ENCODE measurements at places on chromosomes 2 and 18.

DNA sequence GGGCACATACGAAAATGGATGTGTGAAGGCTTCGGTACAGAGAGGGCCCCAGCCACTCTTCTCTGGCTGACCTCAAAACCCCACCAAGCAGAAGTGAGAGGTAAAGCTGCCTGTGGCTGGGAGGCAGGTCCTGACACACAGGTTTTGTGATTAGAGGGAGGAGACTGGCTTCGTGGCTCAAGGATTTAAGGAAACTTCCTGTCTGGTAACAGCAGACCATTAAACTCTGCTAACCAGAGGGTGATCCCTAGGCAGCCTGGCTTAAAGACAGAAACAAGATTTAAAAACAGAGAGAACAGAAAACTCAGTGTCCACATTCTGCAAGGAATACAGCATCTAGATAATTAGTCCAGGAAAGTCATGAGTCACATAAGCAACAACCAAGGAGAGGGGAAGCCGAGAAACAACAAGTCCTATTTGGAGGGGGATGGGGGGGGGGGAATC is 101.9 kb downstream of the NFATC1 start:
- no peak for DNase-seq

- no peak for DNase-seq
Observed at GRCh38 chr2:54510916-54511315, 54.8 kb downstream of the SPTBN1 start.

DNA sequence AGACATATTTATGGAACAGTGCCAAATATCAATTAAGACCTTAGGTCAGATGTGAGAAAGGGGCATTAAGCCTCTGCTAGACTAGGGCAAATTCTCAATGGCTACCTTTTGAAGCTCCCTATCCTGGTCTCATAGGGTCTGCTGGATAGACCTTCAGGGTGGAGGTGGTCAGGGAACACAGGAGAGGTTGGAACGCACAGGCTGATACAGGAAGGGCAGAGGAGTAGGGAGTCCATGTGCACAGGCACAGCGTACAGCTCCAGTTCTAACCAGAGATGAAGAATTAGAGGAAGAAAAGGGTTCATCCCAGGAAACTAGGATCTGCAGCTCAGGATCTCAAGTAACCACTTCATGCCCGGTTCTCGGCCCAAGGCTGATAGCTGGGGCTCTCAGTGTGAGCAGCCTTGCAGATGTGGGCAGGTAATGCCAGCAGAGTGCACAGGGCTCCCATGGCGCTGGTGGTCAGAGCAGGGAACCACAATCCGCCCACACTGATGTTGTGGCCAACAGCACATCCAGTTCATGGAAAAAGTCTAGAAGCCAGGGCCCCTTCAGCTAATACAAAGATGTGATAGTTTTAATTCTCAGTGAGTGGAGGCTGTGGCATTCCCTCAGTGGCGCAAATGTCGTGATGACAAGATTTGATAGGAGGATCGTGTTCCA is 3.4 kb upstream of the EVA1A start:
- no peak for DNase-seq

DNA sequence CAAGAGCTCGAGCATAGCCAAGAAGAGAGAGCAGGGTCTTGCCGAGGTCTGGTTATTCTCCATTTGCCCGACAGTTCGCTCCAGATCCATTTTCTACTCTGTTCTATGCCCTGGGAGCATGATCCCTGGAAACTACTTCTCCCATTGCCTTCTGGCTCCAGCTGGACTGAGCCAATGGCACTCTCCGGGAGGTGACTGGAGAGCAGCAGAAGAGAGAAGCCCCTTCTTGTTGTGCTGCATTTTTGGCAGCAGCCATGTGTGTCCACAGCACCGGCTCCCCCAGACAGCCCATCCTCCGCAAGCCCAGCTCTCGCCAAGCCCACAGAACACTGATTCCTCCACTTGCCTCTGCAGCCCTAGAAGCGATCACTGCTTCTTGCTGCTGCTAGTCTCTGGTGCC is 345.5 kb downstream of the TNS1 start:
- no peak for DNase-seq

GRCh38 chr18:9226463-9226862 is 89.9 kb downstream of the ANKRD12 start:
- no peak for DNase-seq

- no peak for DNase-seq
Observed at GRCh38 chr2:184049566-184049965, 548.8 kb upstream of the ZNF804A start.

GRCh38 chr2:223262946-223263345 is 211.0 kb downstream of the KCNE4 start:
- no peak for DNase-seq

DNA sequence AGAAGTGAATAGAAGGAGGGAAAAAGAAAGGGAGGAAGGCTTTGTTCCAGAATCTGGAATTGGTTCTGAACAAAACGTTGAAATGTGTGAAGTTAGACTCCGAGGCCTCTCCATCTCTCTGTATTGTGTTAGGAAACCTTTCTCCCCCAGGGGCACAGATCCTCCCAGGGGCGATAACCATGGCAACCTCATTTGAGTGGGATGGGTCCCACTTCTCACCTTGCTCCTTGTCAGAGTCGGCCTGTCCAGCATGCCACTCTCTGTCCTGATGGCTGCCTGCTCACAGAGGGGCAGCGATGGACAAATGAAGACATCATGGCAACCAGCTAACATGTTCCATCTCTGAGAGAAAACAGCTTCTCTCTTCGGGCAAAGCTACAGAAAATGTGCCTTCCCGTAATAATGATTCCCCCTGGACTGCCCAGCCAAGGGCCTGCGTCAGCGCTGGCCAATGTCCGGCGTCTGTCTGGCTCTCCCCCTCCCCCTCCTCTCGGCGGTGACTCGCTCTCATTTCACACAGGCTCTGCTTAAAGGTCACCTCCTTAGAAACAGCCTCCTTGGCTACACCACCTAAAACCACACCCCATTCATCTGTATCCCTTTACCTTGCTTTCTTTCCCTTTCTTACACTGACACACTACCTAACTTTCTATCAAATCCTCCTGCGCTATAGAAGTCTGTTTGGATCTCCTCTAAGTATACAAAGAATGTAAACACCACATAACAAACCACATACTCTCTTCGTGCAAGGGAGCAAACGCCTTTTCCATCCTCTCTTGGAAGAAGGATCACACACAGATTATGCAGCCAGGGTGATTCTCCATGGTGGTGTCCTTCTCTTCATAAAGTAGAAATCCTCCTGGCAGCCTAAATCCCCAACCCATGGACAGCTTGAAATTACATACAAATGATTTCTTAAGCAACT is 32.1 kb upstream of the TTC39C start:
- no peak for DNase-seq

DNA sequence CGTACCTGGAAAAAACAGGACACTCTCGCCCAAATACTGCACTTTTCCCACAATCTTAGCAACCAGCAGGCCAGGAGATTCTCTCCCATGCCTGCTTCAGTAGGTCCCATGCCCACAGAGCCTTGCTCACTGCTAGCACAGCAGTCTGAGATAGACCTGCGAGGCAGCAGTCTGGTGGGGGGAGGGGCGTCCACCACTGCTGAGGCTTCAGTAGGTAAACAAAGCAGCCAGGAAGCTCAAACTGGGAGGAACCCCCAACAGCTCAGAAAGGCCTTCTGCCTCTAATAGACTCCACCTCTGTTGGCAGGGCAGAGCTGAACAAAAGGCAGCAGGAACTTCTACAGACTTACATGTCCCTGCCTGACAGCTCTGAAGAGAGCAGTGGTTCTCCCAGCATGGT is 1202.8 kb upstream of the ACVR2A start:
- DNase-seq: no peak

- no peak for DNase-seq
Observed at GRCh38 chr18:2572171-2572569, 813 bp downstream of the NDC80 start.

GRCh38 chr2:1248187-1248586 is 165.1 kb upstream of the TPO start:
- DNase-seq: no peak

DNA sequence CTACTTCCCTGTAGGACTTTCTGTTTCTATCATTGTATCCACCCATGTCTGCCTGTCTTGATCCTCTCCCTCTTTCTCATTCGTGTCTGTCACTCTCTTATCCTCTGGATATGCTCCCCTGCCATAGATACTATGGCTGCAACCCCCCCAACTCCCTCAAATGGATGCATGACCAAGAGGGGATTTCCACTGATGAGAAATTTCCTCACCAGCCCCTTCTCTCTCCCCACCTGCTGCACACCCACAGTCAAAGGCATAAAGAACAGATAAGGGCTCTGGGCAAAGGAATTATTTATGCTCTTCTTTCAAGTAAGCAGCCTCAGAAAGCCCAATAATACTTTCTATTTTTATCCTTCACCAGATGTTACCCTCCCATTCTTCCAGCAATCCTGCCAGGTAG is 121.3 kb downstream of the FOXI3 start:
- DNase-seq: no peak

GRCh38 chr18:27839141-27839540 is 337.8 kb downstream of the CDH2 start:
- no peak for DNase-seq

DNA sequence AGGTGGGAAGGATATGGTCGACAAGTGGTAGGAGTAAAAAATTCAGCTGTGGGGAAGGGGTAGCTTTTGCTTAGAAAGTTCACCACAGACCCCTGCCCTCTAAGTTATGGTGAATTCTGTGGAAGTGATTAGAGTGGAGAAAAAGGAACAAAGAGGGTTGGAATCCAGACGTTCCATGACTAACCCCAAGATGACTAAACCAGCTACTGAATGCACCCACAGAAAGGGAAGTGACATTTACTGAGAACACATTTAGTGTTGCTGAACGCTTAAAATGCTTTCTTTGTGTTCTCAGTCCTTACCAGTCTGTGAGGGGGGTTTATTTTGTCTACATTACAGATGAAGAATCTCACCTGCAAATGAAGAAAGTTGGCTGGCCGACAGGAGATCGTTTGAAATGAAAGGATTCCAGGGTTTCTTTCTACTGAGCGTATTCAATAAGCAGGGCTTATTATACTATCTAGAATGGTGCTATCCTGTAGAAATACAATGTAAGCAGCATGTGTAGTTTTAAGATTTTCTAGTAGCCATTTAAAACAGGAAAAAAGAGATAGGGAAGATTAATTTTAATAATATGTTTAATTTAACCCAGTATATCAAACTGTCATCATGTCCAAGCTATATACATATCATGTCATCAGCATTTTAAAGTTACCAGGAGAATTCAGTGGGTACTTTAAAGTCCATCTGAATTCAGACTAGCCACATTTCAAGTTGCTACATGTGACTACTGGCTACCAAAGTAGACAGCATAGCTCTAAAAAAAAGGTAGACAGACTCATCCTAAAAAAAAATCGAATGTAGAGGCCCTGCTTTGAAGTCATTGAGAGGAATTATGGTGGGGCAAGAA is 60.1 kb downstream of the LIMS1 start:
- DNase-seq: no peak

- no peak for DNase-seq
Observed at GRCh38 chr2:127661072-127661649, 14.2 kb downstream of the LIMS2 start.

- no peak for DNase-seq
Observed at GRCh38 chr2:11490194-11490593, 24.2 kb upstream of the E2F6 start.

DNA sequence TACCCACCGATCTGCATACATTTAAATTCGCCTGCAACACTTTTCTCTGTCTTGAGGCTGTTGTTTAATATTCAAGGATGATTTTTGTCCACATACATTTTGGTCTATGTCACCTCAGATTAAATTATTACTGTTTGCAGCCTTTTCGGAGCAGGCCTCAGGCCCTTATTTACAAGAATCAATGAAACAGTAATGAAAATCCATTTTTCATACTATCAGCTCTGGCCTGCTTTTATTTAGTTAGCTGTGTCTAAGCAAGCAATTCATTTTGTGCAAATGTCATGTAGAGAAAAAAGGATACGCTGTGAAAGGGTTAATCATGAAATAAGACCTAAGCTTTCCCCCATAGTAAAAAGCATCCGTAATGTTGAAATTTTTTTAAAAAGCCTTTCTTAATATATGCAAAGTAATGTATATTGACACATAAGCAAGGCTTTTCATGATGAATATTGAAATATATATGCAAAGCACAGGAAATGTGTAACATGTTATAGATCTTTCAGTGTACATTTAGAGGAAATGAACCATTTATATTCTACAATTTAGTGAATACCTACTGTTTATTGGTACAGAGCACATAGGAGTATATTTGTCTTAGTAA is 1135.3 kb upstream of the ZEB2 start:
- DNase-seq: no peak

DNA sequence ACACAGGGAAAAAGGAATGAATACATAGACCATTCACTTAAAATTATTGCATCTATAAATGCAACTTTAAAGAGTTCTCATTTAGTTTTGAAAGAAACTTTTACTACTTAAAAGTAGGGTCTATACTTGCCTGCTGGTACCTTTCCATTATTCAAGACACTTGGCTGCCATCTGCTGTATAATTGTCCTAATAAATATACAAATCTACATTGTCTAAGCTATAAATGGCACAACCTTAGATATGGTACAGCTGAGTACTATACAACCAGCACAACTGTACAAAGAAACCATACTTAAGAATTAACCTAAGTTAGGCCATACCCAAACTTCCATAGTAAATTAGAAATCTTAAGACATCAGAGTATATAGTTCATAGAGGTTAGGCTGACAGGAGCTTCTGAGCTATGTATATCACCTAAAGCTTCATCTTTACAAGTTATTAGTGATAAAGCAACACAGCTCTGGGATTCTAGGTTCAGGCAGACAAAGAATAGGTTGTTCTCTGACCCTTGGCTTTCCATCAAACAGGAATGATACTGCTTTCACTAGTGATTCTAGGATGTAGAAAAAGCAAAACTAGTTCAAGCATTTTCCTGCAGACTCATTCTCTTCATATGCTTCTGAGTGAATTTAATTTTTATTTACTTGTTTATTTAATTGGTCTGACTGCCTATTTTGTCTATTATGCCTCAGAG is 22.1 kb downstream of the EXOC6B start:
- DNase-seq: no peak

DNA sequence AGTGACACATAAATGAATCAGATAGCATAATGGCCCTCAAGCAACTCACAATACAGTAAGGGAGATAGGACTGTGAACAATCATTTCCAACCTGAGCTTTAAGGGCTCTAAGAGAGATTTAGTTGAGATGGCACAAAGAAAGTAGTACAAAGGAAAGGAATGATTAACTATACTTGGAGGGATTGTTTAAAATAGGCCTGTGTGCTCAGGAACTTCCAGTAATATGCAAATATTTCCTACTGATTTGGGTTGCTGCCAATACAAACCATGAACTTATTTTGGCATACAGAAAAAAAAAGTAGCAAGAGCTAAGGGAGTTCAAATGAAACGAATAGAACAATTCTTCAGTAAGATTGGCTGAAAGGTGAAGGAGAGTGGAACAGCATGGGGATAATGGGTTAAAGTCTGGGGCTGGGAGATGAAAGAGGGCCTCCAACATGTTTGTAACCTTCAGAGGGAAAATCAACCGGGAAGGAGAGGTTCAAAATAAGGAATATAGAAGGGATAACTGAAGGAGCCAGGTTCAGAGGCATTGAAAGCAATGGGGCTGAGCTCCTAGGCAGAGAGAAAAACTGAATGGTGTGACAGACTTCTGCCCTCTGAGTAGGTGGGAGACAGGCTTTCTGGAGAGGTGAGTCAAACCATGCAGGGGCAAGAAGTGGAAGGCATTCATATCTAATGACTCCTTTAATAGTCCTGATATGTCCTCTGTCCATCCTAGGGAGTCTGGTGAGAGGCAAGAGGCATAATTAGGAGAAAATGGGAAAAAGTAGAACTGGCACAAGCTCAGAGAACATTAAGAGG is 83.5 kb downstream of the DNAH7 start:
- DNase-seq: no peak

- no peak for DNase-seq
Observed at GRCh38 chr2:181776336-181776735, 96.0 kb upstream of the NEUROD1 start.

GRCh38 chr2:10151462-10151861 is 28.9 kb downstream of the RRM2 start:
- no peak for DNase-seq
